H4 (cell line): ENCODE measurements at places on chromosomes 4 and X. TPM values are rescaled to one million over a fixed set of nuclear protein-coding genes. Genes with fewer than 3 reads are reported as not detected.

The SCML1 gene
- total RNA-seq = 12.3 and 16.3 TPM in 2 replicates

- DNase-seq = no peak
Observed at GRCh38 chr4:185894481-185894880, 82.5 kb upstream of the SORBS2 start.

DNA sequence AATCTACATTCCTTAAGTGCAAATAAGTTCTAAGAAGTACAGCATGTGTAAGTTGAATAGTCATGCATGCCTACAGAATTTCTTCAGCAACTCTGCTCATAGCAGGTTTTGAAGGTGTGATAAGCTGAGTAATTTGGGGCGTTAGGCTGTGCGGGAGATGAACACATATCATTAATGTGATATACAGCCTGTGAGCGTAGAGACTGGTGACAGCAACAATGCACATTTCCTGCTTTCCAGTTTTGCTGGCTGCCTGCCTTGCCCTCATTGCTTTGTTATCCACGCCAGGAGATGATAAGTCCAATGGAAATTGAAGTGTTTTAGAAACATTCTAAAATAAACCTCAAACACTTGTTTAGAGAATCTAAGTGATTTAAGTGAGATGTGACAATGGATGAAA lies 1709.4 kb downstream of the ARAP2 start:
- no peak for DNase-seq

DNA sequence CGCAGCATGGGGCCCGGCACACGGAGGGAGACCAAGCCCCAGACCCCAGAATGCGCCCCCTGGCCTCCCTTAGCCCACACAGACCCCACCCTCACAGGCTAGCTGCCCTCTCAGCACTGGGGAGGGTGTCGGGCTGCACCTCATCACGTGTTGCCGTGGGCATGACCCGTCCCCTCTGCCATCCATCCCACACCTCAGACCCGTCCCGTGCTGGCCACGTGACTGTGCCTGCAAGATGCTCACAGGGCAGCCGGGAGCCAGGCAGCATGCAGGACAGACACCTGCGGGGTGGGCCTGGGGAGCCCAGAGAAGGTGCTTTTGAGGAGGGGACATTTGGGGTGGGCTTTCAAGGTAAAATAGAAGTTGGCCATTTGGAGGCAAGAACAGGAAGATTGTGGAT lies 4.8 kb downstream of the MSANTD1 start:
- no peak for DNase-seq

- no peak for DNase-seq
Observed at GRCh38 chr4:75892508-75892907, 9.7 kb downstream of the PPEF2 start.

DNA sequence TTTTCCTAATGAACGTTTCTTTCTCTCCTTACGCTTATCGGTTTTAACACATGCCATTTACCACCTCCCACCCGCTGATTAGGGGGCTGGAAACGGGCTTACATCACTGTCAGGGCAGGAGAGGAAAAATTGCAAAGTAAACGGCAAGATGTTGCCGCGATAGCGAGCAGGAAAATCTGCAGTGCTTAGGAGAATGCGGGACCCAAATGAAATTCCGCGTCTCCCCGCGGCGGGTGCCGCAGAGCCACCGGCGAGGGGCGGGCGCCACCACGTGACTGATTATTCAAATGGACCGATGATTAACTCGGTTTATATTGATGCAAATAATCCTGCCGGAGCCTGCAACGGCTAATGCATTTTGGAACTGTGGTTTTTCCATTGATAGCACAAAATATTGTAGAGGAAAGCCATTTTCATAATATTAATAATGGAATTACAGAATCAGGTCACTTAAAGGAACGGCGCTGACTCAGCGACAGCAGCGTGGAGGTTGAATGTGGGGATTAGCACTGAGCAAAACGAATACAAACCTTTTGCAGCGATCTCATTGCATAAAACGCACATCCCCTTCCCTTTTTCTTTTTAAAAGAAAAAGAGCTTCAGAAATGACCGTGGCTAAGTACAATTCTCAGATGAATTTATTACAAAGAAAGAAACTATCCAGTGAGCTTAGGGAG lies 224.2 kb downstream of the STIM2 start:
- no peak for DNase-seq
